Mammary epithelial cell (primary cell): ENCODE measurements at places on chromosomes 5 and 9.
A peak's percentile ranks its signal among the peaks of the same experiment; 100 is the strongest.

- no peak for DNase-seq
Measured at GRCh38 chr9:29775491-29775890, 2202.2 kb upstream of the C9orf72 start.

- DNase-seq, result peak; percentile 8
Measured at GRCh38 chr5:27472000-27472763, 433.8 kb upstream of the CDH9 start.

DNA sequence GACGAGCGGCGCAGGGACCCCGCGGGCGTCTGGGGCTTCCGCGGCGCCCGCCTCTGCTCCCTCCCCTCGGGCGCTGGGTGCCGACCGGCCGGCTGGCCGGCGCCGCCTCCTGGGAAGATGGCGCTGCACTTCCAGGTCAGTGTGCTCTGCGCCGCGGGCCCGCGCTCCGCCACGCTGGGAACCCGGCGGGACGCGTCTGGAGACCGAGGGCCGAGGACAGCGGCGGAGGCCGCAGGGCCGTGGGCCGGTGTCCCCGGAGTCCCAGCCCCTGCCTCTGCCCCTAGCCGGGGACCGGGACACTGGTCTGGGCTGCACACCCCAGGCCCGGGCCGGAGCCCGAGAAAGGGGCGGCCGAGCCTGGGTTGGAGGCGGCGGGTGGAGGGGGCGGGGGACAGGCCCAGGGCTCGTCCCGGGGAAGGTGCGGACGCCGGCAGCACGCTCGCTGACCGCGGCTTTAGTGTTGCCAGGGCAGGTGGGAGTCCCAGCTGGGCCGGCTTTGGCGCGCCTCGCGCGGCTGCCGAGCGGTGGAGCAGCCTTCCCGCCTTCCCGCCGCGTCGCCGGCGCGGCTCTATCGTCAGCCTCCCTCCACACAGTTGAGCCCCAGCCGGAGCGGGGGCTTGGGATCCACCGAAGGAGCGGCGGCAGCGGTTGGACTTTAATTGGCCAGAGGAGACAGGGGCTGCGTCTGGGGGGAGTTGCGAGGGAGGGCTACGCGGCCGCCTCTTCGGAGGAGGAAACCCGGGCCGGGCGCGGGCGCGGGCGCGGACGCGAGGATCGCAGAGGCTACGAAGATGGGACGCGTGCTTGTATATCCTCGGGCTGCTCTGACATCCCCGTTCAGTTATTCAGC is at the start of gene RANBP17:
TSS of gene RANBP17 (plus strand) at position 102 of the 850 bp plus-strand sequence.
- DNase-seq, result peak; percentile 58

- no peak for DNase-seq
Measured at GRCh38 chr5:124729720-124730359, 16.6 kb downstream of the ZNF608 start.

DNA sequence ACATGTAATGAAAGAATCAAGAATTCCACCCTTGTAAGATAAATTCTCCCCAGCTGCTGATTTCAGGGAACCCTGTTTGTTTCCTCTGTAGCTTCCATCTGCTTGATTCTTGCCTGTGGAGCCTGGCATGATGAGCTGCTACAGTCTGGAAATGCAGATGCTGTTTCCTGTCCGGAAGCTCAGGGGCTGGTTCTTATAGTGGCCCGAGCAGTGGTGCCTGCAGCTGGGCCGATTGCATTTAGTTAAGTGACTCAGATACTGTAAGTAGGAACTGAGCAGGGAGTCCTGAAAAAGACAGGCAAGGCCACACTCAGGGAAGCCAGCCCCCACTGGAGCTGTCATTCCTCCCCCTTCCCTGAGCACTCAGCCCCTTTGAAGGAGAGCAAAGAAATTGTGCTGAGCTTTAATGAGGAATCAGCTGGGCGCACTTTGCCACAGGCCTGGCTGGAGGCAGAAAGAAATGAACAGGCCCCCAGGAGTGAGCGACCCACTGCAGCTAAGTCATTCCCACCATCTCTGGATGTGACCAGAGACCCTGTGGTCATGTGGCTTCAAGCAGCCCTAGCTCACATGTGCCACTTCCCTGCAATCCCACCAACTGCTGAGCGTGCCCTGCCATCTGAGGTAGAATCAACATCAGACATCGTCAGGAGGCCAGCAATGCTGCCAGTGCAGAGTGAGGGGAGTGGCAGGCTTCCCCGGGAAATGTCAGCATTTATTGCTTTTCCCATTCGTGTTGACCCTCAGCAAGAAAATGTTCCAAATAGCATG is 206.0 kb upstream of the WWC1 start:
- DNase-seq, result no peak

GRCh38 chr5:39846144-39846543 is 421.4 kb upstream of the DAB2 start:
- no peak for DNase-seq

- DNase-seq, result no peak
Measured at GRCh38 chr9:89493181-89493580, 4.7 kb downstream of the SEMA4D start.

DNA sequence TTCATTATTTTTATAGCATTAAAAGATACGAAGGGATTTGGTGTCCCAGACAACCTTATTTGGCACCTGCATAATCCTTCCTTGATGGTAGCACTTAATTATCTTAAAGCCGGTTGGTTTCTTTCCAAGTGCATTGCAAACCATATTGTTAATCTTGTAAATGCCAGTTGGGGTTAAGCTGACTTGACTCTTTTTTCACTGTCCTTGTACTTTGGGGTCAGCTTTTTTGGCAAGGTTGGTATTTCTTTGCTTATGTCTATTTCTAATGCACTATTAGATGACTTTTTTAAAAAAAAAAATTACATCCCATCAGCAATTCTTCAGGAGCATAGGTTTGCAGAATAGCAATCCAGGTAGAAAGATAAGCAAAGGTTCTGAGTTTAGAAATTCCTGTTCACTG is 466.8 kb upstream of the TLE4 start:
- DNase-seq, result no peak

DNA sequence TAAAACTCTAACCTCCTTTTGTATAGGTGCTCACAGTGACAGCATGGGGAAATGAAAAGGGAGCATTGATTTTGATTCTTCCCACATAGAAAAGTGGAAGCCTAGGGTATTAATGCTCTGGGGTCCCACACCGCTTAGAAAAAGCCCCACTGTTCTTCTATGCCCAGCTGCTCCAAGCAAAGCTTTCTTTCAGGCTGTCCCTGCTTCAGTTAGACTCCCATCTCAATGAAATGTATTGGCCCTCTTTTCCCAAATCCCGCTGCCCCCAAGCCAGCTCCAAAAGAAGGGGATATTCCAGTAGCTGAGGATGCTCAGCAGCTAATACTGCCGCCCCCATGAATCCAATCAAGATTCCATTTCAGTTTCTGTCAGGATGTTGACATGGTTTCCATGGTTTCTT is 17.0 kb upstream of the CREBRF start:
- no peak for DNase-seq

DNA sequence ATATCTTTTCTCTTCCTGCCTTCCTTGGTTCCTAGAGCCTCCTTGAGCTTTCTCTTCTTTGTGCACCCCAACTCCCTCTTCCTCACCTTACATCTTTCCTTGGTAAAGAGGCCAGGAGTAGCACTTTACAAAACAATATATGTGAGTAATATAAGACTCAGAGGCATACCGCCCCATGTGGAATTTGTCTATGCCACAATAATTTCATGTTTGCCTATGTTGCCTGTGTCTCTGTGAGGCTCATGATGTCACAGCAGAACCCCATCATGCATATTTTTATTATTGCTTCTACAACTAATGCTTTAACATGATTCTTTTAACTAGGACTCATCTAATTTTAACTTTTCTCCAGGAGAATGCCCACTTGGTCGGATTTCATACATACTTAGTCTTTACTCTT is 15.0 kb upstream of the LVRN start:
- peak; percentile 36 for DNase-seq

- peak; percentile 72 for DNase-seq
Measured at GRCh38 chr5:150778517-150779396, at the start of gene SMIM3. SMIM3 (plus strand) TSS chr5:150778757; CDS start chr5:150795441, 16,684 bp downstream.

- DNase-seq, result peak; percentile 73
Measured at GRCh38 chr5:33401482-33402390, 39.0 kb upstream of the TARS1 start.

GRCh38 chr5:159582756-159583541 is 252.7 kb upstream of the IL12B start:
- DNase-seq, result peak; percentile 69

- DNase-seq, result no peak
Measured at GRCh38 chr5:111950660-111951059, 193.7 kb upstream of the NREP start.

DNA sequence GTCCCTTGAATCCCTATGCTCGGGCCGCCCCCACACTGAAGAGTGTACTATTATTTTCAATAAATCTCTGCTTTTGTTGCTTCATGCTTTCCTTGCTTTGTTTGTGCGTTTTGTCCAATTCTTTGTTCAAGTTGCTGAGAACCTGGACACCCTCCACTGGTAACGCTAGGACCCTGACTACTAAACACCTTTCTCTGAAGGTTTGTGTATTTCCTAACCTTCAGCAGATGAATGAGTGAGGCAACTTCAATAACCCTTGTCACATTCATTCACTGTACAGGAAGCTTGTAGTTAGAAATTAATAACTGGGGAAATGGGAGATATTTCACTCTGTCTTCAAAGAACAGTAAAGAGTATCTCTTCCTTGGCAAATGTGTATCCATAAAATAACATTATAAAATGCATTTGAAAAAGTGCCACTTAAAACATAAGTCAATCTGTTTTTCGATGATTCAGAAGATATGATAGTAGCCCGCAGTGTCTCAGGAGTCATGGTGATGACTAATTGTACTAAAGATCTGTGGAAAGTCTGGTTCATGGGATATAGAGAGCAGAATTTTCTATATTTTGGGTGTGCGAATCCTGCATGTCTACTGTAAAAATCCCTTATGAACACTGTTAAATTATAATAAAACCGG is 43.2 kb upstream of the ANKH start:
- DNase-seq, result peak; percentile 67
